Stimulated activated CD4-positive, alpha-beta T cell treated with anti-CD3 and anti-CD28 coated beads, TNF-alpha, amount 100 ng/mL, for 48 hours (primary cell): ENCODE measurements at places on chromosomes 11 and 22.

DNA sequence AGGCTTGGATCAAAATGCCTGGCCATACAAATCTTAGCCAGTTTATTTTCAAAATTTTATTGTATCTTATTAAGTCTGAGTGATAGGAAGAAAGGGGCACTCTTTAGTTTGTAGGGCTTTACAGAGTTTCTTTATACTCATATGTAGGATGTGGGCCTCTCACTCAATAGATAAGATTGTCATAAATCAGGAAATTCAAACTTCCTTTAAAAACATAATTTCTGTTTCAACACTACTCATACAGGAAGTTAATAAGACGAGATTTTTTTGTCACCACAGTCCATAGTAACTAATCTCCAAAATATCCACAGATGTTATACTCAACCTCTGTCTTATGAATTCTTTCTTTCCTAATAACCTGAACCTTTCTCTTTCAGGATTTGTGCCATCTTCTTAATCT is 13.3 kb upstream of the OR56B4 start:
- DNase-seq = no peak

DNA sequence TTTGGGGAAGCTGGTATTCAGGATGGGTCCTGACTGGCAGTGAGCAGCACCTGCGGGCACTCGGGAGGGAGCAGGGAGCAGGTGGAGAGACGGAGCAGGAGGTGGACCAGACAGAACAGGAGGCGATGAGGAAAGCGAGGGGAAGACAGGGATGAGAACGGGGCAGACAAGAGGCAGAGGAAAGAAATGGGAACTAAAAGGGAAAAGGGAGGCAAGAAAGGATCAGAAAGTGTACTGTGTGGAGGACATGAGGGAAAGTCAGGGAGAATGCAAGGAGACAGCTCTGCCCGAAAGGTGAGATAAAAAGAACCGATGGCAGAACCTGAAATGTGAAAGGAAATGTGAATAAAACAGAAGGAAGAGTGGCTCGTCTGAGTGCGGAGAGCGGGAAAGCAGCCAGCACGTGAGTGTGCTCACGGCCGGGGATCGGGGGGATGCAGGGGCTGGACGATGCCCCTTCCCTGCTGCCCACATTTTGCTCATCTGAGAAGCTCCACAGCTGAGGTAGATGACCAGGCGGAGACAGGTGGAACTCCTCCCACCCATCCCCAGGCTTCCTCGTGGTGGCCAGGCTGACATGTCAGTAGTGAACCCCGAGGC is 494.4 kb upstream of the B3GAT1 start:
- no peak for DNase-seq

- DNase-seq = no peak
These were observed 1.4 kb upstream of the MFNG start for GRCh38 chr22:37487571-37487970.

DNA sequence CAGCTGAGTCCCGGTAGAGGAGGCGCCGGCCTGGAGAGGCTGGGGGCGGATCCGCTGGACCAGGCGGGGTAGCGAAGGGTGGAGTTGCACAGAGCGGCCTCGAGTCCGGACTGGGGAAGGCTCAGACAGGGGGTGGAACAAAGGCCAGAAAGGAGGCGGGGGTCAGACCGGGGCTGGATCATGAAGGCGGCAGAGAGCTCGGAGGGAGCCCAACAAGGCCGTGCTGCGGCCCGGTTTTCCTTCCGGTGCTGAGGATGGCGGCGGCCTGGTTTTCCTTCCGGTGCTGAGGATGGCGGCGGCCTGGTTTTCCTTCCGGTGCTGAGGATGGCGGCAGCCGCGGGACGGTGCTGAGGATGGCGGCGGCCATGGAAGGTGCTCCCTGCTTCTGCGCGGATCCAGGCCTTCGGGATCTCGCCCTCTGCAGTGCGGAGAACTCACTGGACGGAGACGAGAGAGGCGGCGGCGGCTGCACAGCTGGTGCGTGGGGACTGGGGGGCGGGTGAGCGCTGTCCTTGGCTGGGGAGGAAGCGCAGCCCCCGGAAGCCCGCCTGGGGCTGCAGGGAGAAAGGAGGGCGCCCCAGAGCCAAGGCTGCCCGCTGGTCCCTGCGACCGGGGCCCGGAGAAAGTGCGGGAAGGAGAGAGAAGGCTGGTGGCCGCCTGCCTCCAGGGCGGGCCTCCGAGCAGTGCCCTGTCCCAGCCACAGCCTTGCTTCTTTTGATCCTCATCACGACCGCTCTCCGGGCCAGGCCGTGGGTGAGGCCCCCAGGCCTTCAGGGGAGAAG is 350.4 kb upstream of the B3GAT1 start:
- DNase-seq = no peak

- DNase-seq = no peak
These were observed 222.9 kb upstream of the ARHGAP20 start for GRCh38 chr11:110935018-110935640.

GRCh38 chr11:129817534-129818051 is 1.9 kb downstream of the TMEM45B start:
- DNase-seq = no peak

DNA sequence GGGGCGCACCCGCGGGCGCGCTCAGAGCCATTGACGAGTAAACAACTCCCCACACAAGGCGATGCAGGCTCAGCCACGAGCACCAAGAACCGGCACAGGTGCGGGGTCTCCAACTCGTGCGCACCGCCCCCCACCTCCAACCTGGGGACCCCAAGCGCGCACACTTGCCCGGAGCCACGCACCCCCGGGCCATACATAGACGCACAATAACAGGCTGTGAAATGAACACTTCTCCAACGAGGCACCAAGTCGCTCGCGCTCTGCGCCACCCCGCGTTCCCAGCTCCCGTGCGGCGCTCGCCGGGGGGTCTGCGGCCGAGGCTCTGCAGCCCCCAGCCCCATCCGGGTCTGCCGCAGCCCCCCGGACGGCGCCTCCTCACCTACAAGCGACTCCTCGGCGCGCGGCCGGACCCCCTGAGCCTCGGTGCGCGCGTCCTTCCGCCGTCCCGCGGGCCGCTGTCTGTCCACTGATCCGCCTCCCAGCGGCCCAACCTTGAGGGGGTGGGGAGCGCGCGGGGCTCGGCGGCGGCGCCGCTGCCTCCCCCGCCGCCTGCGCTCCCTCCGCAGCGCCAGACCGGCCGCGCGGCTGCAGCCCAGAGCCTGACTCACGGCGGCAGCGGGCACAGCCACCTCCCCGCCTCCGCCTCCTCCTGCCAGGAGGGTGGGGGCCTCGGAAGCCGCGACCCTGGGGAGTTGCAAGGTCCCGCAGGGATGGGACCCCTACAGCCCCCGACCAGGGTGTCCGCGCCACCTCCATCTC is 1.6 kb downstream of the IFITM10 start:
- no peak for DNase-seq

DNA sequence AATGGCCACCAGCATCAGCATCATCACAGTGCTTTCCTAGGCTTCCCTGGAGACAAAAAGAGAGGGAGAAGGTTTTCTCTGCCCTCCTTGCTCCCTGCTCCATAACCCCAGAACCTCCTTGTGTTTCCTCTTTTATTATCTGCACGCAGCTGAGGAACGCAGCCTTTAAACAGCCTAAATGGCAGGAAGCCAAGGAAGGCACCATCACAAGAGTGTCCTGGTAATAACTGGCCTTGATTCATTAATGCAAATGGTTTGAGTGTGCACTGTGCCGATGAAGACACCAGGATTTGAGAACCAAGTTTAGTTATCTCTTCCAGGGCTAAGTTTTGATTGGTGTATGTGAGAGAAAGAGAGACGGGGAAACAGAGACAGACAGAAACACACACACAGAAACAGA is 29.4 kb upstream of the DRD2 start:
- no peak for DNase-seq

- DNase-seq = no peak
These were observed 18.8 kb upstream of the RTL6 start for GRCh38 chr22:44516841-44517240.

DNA sequence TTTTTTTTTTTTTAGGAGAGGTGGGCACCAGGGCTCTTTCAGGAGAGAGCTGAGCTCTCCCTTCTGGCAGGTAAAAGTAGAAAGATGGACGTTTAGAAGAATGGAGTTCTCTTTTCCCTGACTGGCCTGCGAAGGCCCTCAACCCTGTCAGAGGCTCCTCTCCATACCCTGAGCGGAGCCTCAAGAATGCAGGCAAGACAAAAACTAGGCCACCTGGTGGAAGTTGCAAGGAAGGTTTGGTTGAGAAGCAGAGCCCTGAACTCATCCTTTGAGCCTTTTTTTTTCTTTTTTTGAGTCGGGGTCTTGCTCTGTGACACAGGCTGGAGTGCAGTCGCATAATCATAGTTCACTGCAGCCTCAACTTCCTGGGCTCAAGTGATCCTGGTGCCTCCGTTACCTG is 1.4 kb downstream of the OTOG start:
- DNase-seq = no peak

DNA sequence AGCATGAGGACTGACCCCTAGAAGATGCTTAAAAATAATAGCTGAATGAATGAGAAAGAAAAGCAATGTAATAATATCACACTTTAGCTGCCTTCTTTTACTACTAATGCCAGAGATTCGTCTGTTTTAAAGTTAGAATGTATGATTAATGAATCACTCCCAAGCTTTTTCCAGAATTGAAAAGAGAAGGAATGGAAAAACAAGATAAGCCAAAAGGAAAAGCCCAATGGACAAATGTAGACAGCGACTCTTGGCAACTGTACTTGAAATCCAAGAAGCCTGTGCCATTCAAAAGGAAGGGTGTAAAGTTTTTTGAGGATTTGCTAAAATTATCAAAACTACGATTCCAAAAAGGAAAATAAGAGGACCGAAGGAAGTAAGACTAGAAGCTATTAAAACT is 40.8 kb upstream of the PAMR1 start:
- DNase-seq = no peak

GRCh38 chr22:35589071-35589755 is 27.9 kb downstream of the MB start:
- no peak for DNase-seq

- no peak for DNase-seq
These were observed 4.9 kb downstream of the RAB3IL1 start for GRCh38 chr11:61912530-61912898.

GRCh38 chr22:25694196-25694907 is 47.6 kb upstream of the MYO18B start:
- no peak for DNase-seq

DNA sequence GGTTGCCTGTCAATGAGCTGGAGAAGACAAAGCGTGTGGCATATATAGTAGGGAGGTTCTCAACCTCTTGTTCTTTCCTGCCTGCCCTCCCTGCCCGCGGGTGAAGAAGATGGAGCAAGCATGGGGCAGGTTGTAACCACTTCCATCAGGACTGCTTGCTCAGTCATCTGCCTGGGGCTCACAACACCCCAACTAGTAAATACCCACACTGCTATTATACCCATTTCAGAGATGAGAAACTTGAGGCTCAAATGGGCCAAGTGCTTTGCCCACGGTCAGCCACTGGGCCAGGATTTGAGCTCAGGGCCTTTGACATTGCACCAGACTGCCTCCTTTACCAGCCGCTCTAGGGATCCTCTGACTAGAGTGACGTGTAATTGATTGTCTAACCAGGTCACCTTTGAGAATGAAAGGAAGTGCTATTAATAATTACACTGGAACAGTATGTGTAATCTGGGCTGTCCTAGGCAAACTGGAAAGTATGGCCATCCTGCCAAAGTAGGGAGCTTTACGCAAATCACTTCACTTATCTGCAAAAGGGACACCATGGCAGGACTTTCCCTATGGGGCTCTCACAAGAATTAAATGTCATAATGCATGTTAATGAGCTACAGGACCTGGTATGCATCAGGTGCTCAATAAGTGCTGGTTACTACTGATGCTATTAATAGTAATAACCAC is 2.8 kb upstream of the CDC42EP1 start:
- DNase-seq = no peak

DNA sequence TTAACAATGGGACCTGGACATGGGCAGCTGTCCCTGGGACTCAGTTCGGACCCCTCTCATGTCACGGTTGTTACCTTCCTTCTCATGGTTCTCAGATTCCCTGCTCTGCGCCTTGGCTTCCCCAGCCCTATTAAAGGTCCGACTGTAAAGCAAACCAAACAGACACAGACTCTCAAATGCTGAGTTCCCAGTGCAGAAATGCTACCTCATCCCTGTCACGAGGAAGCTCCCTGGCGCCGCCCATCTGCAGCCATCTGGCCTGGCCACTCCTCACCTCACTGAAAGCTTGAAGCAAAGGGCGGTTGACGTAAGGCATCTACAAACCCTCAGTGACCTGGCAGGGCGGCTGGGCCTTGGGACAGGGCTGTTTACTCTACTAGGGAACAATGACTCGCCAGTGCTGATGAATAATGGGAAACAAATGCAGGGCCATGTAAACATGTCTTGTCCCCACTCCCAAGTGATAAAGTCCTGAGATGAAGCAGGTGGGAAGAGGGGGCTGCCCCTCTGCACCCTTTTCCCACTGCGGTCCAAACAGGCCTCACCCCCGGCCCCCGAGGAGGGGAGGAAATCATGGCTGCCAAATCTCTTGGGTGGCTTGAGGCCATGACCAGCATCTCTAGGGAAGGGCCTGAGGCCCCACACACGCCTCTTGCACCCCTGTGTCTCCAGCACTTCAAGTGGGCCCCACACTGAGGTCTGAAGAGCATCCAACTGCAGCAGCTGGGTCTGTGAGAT is 49.3 kb downstream of the SCUBE1 start:
- no peak for DNase-seq

- DNase-seq = no peak
These were observed 23.4 kb upstream of the CREB3L1 start for GRCh38 chr11:46254133-46254491.

DNA sequence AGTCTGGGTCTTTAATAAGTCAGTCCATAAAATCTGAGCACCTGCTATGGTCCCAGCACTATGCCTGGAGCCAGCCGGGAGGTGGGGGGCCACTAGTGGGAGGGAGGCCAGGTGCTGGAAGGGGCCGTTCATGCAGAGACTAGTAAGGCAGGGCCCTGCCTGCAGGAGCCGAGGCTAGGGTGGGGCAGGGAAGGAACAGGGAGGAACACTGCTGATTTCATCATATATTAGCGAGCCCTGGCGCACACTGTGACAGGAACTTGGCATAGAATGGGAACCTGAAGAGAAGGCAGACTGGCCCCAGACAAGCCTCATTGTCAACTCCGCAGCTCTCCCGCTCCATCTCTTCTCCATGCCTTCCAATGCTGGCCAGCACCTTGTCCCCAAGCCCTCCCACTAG is 7.1 kb downstream of the VSIG10L2 start:
- DNase-seq = no peak
